ENCODE measurements at places on chromosomes 3 and 15.

GRCh38 chr3:126657901-126658300, 3.0 kb upstream of the TXNRD3 start:
- no peak for DNase-seq

- DNase-seq, result no peak
Measured at GRCh38 chr3:59482684-59483083, 432.9 kb upstream of the CFAP20DC start.

GRCh38 chr3:171824824-171825221, 14.5 kb upstream of the PLD1 start:
- DNase-seq, result peak; percentile 72

GRCh38 chr3:189871418-189871817, 240.2 kb downstream of the TP63 start:
- DNase-seq, result no peak

GRCh38 chr3:100125161-100125938, 11.0 kb upstream of the FILIP1L start:
- DNase-seq, result peak; percentile 9

DNA sequence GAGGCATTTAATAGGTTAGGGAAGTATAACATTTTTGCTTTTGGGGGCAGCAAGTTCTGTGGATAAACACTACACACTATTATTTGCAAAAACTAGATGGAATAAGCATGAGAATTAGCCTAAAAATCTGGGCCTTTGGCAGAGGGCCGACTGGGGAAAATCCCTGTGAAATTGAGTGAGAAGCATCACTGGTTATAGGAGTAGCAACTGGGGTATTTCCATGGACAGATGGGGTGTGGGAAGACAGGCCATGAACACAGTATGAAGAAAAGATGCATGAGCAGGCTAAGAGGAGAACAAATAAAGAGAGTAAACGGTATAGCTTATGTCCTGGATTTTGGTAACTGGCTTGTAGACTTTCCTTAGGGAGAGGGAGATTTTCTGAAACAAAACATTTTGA, 32.9 kb upstream of the CSPG5 start:
- DNase-seq, result no peak

GRCh38 chr3:53733446-53733845, 112.8 kb downstream of the CHDH start:
- DNase-seq, result no peak

DNA sequence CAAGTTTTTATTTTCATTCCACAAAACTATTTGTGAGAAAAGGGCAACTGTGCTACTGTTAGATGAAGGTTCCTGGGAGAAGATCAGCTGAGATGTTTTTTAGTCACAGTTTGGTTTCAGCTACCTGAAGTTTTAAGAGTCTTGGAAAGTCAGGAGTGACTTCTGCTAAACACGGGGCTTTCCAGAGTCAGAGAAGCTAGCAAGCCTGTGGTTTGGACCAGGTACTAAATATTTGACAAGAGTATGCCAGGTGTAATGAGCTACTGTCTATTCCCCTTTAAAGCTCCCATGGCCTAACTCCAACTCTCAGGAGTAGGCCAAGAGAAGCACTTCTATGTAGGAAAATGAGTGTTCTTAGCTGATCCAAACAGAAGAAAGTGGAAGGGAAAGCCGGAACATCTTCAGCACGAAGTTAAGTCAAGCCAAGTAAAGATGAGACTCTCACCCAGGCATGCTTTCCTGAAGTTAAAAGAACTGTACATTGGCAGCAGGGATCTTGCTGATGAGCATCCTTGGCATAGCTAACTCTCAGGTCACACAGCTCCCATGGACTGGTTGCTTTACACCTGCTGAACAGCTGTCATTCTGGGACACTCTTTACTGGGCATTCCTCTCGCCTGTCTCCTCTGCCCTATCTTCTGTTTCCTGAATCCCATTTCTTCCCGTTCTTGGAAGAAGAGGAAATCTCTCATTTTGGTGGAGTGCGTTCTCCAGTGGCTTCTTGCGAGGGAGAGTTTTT, 22.5 kb downstream of the TM4SF18 start:
- no peak for DNase-seq

DNA sequence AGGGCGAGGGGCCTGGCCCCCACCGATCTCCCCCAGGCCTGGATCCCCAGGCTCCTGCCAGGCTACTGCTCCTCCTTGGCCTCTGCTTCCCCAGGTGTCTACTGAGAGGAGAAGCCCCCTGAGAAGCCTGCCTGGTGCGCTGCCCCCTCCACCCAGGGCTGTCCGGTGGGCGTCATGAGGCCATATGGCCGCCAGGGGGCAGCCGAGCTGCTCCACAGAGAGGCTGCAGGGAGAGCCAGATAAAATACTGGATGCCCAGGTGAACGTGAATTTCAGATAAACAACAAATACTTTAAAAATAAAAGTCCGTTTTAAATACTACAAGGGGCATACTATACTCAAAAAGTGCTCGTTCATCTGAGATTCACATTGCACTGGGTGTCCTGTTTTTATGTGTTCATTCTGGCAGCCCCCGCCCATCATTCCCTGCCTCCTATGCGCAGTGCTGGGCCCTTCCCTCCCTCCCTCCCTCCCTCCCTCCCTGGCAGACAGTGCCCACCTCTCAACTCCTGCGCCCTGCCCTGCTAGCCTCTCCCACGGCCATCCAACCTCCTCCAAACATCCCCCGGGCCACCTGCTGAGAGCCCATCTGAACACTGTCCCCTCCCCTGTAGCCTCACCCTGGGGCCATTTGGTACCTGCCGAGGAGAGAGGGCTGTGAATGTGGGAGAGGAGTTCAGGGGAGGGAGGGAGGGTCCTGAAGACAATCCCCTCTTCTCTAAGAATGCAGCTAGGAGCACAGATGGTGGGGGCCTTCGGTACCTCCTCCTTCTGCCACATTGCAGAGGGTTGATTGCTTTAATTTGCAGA, 29.6 kb downstream of the PSTPIP1 start:
- DNase-seq, result no peak

Data from iris pigment epithelial cell (primary cell).